Femur (tissue), 1 donor: ENCODE measurements at places on chromosomes 12 and 14.

DNA sequence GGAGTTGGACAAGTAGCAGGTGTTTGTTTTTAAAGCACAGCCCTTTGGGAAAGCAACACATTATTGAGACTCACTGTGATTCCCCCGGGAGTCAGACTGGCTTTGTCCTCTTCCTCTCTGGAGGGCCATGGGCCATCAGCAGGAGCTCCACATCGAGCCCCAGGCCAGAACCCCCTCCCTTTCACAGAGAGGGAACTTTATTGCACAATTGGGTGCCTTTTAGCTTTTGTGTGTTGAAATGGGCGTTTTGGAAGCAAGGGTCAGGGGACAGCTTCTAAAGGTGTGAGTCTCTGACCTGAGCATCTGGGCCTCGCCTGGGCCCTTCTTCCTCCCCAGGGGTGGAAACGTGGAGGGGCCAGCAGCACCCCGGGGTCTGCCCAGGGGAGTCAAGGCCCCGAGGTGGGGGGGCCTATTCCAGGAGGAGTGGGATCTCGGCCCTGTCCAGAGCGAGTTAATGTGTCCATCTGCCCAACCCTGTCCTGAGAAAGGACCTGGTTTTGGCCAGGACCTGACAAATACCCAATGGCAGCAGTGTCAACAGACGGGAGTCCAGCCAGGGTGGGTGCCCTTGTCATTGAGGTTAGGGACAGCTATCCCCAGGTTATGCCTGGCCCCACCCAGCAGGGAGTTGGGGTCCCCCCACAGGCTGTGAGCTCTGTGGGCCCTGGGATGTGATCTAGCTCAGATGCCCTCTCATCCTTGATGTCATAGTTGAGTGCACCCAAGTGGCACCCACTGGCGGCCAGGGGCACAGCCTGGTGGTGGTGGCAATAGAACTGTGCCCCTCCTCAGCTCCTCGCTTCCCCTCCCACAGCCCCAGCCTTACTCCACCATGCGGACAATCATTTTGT is 37.1 kb downstream of the SLC8B1 start:
- no peak for DNase-seq

DNA sequence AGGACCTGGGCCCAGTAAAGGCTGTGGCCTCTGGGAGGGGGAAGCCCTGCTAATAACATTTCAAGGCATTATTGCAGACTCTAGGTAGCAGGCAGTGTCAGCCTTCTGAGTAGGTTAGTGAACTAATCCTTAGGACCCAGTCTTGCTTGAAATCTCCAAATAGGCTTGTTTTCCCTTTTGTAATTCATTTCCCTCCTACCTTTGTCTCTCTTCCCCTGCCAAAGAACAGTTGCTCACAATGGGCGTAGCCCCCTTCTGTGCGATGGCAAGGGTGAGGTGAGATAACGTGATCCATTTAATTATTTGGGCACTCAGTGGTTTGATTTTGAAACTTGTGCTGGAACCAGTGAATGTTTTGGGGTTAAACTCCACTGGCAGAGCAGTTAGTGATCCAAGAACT is 10.9 kb downstream of the PELI2 start:
- DNase-seq = no peak

DNA sequence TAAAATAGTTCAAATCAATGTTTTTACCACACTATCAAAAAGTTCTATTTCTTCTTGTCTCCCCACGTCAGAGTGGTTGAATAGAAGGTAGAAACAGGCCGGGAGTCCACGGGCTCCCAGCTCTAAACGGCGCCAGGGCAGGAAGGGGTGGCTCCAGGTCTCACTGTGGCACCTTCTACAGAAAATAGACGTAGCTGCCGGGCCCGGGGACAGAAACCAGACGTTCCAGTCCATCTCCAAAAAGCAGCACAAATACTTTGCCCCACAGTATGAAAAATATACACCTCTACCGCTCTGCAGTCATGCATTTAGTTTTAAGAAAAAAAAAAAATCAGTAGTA is 30.9 kb downstream of the CCNK start:
- DNase-seq = no peak

- no peak for DNase-seq
These were observed 168.7 kb downstream of the PHLDA1 start for GRCh38 chr12:75862692-75863471.

DNA sequence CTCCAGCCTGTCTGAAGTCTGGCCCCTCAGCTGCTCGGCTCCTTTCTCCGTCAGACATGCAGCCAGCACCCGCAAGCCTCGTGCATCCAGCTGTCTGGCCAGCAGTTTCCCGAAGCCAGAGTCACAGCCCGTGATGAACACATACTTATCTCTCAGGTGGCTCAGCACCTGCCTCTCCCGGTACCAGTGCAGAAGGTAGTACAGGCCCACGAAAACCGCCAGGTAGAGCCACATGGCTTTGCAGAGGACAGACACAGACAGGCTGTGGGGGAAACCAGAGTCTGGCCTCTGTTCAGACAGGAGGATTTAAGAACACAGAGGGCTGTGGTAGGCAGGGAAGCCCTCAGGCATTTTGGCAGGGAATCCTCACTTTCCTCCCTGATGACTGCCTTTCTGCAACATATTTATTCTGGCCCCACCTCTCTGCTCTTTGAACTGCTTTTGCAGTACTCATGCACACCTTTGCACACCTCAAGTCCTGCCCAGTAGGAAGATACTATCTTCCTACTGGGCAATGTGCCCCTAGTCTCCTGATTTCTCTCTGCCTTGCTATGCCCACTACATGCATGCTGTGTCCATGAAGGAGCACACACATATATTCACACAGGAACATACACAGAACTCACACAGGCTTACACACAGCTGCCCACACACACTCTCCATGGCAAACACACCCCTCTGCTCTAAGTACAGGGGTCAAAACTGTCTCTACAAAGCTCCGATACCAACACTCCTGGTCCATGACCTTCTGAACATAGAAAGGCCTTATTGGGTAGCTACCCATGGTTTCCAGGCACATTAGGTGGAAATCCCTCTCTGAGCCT is at the start of gene RDH16:
RDH16 (minus strand) TSS at position 380 of the 824 bp plus-strand sequence; CDS start at position 234, 146 bp downstream.
- no peak for DNase-seq

GRCh38 chr12:19620222-19620621 is 180.9 kb downstream of the AEBP2 start:
- no peak for DNase-seq

- DNase-seq = peak; percentile 58
These were observed 185.7 kb upstream of the GRIN2B start for GRCh38 chr12:14167005-14167628.

DNA sequence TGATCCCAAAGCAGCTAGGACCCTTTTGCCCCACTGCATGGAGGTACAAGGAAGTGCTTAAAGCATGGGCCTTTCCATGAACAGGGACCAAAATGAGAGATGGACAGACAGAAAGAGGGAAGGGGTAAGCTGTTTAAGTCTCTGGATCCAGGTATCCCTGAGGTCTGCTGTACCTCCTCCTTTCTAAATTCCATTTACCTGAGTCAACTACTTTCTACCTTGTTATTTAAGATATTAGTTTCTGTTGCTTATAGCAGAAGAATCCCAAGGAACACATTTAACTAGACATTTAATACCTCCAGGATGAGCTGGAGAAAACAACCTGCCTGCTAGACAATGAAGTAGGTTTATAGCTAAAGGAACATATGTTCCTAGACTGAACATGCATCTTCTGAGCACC is 157.6 kb upstream of the TMCC3 start:
- no peak for DNase-seq

GRCh38 chr12:3308063-3308462 is 182.9 kb upstream of the PRMT8 start:
- no peak for DNase-seq

DNA sequence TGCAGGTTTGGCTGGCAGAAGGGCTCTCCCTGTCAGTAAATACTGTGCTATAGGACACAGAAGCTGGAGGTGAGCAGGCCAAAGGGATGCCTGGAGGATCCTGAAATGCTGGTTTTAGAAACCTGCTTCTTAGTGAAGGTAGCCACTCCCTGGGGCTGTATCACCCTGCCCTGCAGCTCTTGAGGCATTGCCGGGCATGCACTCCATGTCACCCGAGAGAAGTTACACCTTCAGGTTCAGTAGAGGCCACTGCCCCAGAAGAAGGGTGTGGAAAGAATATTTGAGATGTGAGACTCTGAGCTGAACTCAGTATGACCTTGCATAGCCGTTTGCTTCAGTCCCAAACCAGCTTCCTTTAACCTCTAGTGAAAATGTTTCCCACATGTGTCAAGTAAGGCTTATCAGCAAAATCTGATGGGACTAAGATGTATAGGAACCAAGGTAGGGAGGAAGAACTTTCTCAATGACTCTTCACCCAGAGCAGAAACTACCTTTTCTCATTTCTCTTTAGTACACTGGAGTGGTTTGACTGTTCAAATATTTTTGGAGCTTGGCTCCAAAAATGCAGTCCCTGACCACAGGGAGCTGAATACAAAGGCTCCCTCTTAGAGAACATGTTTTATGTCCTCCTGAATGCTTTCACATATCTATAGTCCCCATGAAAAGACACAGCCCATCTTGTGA is 164.5 kb upstream of the DYRK2 start:
- DNase-seq = no peak

DNA sequence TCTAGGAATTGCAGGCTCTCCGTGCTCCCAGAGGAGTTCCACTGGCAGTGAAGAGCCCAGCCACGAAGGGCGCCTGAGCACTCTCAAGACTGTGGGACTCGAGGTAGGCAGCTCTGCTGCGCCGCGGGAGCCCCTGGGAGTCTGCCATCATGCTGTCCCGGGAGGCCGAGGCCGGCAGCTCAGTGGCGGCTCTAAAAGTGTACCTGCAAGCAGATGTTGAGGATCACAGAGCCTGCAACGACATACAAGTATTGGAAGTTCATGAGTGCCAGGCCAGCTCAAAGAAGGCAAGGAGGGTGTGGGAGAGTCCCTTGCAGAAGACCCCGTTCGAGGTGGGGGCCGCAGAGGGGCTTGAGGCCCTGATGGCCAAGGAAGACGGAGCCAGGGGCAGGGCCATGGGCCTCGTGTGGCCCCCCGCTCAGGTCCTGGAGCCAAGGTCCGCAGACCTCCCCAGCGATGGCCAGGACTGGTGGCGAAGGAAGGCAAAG is 62.7 kb downstream of the MUCL1 start:
- DNase-seq = no peak

DNA sequence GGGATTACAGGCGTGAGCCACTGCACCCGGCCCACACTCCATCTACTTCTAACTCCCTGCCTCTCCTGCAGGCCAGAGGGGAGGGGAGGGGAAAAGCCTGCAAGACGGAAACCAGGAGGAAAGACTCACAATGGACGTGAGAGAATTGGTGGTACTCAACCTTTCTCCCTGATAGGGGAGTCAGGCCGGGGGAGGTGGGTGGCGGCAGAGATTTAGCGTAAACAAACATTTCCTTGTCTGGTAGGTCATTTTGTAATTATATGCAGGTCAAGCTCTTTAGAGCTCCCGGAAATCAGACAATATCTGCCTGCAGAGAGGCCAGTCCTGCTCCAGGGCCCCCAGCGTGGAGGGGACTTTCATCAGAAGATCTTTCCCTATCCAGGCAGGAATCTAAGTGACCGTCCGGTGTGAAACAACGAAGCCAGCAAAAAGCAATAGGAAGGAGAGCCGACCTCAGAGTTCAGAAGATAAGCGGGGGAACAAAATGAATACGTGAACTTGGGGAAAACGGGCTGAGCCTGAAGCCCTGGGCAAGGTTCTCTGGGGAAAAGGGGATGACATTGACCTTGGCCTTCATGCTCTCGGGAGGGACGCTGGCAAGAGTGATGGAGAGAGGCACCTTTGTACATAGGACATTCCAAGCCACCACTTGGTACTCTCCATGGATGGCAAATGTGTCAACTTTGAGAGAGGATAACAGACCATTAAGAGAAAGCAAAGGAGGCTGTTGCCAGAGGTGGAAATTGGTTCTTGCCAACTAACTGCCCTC is 62.3 kb downstream of the SPRING1 start:
- DNase-seq = no peak

DNA sequence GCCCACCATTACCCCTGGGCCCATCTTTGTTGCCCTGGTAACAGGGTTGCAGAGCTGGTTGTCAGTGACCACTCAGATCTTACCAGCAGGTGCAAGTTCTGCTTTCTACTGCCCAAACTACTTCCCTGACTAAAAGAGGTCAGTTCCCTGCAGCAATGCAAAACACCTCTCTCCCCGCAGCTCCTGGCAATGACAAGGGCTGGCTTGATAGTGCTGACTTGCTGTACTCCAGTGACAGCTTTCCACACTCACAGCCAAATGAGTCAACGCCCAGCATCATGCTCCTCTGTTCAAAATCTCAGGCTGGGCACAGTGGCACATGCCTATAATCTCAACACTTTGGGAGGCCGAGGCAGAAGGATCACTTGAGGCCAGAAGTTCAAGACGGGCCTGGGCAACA is 90.6 kb downstream of the CIT start:
- no peak for DNase-seq

GRCh38 chr12:6555018-6555691 is 687 bp downstream of the IFFO1 start:
- no peak for DNase-seq

DNA sequence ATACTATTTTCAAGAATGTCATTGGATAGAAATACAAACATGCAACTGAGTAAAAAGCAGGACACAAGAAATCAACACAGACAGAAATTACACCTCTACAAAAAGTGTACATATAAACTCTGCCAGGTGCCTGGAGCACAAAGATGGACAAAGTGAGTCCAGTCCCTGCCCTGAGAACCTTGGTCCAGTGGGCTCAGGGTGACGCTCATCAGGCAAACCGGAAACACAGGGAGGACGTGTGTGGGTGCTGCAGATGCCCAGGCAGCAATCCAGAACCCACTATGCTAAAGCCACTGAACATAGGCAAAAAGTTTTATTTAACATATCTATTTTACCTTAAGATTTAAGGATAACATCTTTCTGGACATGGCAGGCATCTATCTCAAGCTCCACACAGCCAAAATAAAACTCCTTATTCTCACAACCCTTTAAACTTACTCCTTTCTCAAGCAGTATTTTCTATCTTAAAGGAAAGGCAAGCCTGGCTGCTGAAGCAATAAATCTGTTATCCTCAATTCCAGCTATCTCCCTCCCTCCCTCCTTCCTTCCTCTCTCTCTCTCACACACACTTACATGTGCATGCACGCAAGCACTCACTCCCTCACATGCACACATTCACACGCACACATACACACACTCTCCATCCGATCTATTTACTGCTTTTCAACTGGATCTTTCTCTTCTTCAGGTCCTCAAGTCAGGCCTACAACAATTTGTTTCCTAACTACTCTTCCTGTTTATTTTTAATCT is 10.2 kb downstream of the PPP1R13B start:
- DNase-seq = no peak

- DNase-seq = no peak
These were observed 45.2 kb downstream of the WDHD1 start for GRCh38 chr14:54981698-54982097.

- DNase-seq = no peak
These were observed at the start of gene ASCL1 for GRCh38 chr12:102957339-102958050. TSS of gene ASCL1 (plus strand) at chr12:102957674. CDS start at chr12:102958245, 571 bp downstream.

DNA sequence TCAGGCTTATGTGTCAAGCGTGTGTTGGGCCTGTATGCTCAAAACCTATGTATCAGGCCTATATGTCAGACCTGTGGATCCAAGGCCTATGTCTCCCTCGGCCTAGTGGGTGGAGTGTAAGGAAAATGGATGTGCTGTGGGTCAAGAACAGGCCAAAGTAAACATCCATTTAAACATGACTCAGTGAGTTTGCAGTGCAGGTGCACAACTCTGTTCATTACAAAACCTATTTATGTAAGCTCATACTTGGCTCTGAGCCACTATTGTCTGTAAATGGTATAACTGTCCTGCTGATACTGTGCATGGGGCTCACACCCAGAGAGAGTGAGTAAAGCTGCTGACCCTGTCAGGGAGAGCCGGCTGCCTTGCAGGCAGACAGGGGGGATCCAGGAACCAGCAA is 249.7 kb upstream of the AVPR1A start:
- DNase-seq = no peak
